Mononuclear cell (primary cell): ENCODE measurements at places on chromosomes 11 and 22. TPM values are rescaled to one million over a fixed set of nuclear protein-coding genes. Genes with fewer than 3 reads are reported as not detected.

Gene C11orf97
- not detected for total RNA-seq

Gene DRD2
- 0.10 TPM for total RNA-seq

Gene INPP5J
- not detected for total RNA-seq

Gene CYTH4
- 124 TPM for total RNA-seq

Gene TRIM34
- 7.2 TPM for total RNA-seq

Gene GGTLC2
- not detected for total RNA-seq

Gene MMP3
- not detected for total RNA-seq

Gene IZUMO1R
- not detected for total RNA-seq

Gene SCGB2A2
- not detected for total RNA-seq

Gene OR52N4
- 1.0 TPM for total RNA-seq

Gene PIWIL4
- total RNA-seq: 5.2 TPM

Gene SMC1B
- 0.10 TPM for total RNA-seq

Gene SLC22A6
- total RNA-seq: not detected

Gene TUBA8
- total RNA-seq: 7.7 TPM

Gene NXPE4
- not detected for total RNA-seq

Gene PRG2
- total RNA-seq: 0.21 TPM

Gene ZDHHC5
- total RNA-seq: 48.9 TPM

Gene CREB3L1
- total RNA-seq: 0.10 TPM

Gene PHOX2A
- not detected for total RNA-seq

Gene TECTA
- total RNA-seq: 0.10 TPM

Gene PATZ1
- total RNA-seq: 44.3 TPM

Gene C22orf15
- 0.31 TPM for total RNA-seq

Gene MRPL40
- total RNA-seq: 10.0 TPM

Gene OR10A2
- total RNA-seq: not detected

Gene SCO2
- total RNA-seq: 33.8 TPM

Gene NOX4
- total RNA-seq: not detected

Gene BAIAP2L2
- 0.31 TPM for total RNA-seq
